Posterior cingulate gyrus (tissue), 11 donors: ENCODE measurements at places on chromosomes 2 and 18.

DNA sequence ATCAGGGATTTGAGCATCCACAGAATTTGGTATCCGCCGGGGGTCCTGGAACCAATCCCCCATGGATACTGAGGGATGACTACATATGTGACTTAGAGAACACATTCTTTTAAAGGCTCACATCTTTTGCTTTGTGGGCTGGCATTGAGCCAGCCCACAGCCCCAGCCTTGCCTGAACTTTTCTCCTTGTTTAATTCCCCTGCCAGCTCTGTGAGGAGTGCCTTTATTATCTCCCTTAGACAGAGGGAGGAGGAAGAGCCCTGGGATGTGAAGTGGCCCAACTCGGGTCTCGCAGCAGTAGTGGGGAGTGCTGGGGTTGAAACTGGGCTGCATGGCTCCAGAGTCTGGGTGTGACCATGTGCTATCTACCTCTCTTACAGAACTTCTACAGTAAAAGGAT, 7.6 kb downstream of the TTC39C start:
- no peak for DNase-seq

- DNase-seq = no peak
These were observed 31.9 kb upstream of the BMPR2 start for GRCh38 chr2:202344178-202344577.

DNA sequence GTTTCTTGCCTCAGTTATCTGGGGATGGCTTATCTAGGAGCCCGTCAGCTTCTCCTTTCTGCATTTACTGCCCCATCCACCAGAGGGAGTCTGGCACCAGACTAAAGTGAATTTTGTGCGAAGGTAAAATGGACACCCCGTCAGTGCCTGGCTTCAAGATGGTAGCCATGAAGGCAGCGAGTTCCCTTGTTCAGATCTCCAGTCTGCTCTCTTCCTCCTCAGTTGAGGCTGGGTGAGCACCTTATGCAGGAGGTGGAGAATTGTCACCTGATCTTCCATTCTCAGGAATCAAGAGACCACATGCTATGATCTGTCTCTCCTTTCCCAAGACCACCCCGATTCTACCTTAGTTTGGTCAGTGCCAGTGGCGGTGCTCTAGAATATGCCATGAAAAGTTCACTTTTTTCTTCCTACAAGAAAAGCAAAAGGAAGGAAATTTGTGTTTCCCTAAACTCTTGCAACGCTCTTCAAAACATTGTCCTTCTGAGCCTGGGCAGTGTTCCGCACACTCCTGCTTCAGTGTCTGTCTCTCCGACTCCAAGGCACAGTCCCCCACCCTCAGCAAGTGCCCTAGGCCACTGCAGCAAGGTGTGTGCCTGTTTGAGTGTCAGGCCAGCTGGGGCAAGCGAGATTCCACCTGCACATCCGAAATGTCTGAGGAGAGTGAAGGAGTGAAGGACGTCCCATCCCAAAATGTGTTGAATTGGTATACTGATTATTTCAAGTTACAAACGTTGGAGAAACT, 168.6 kb downstream of the SS18 start:
- DNase-seq = no peak

DNA sequence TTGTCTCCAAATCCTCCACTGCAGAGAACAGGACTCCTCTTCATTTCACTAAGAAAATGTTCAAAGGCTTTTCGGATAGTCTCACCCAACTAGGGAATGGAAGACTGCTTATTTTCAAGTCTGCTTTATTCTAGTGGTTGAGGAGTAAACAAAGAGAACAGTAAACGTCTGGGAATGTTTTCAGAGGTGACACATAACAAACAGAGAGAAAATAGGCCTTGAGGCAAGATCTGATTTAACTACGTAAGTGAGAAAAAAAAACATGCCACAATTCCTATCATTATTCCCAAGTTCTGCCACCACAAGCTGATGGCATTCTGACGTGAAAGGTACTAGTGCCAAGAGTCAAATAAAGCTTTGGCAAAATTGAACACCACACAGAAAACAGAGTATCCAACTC, 16.7 kb upstream of the WIPF1 start:
- no peak for DNase-seq

GRCh38 chr2:26742048-26742770, 21.9 kb upstream of the SLC35F6 start:
- no peak for DNase-seq

- DNase-seq = no peak
These were observed 17.9 kb downstream of the MGAT5 start for GRCh38 chr2:134271758-134272157.

- DNase-seq = no peak
These were observed 64.0 kb downstream of the REL start for GRCh38 chr2:60945341-60945740.

- no peak for DNase-seq
These were observed 298.4 kb downstream of the LPIN1 start for GRCh38 chr2:12044857-12045256.

DNA sequence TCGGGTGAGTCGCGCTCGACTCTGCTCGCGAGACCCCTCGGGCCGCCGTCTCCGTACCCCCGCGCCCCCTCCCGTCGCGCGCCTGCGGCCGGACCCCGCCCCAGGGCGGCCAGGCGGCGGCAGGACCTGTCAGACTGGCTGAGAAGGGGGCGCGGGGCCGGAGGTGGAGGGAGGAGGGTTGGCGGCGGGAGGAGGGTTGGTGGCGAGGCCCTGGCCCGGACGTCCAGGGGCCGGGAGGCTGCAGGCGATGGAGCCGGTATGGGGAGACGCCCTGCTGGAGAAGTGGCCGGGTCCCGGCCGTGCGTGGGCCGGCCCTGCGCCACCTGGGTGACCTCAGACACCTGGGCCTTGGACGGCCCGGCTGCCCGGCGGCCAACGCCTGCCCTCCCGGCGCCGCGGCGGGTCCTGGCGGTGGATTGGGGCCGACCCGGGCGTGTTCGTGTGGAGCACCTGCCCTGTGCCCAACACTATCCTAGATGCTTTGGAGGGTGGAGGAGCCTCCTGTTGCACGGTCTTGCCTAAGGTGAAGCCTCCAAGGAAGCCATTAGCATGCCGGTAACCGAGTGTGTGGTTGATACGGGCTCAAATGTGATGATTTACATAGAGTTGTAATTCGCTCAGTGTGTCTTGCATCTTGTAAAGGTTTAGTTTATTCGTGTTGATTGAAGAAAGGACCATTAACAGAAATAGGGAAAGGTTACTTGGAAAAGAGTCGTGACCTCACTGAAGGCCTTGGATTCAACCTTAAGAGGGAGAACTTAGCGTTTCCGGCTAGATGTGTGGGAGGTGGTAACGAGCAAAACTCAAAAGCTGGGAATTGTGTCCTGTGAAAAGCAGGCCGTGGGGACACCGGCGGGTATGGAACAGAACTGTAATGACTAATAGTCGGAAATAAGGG, 550 bp downstream of the MYL12B start:
- no peak for DNase-seq

GRCh38 chr2:101395545-101396315, 8.4 kb upstream of the CREG2 start:
- DNase-seq = no peak

DNA sequence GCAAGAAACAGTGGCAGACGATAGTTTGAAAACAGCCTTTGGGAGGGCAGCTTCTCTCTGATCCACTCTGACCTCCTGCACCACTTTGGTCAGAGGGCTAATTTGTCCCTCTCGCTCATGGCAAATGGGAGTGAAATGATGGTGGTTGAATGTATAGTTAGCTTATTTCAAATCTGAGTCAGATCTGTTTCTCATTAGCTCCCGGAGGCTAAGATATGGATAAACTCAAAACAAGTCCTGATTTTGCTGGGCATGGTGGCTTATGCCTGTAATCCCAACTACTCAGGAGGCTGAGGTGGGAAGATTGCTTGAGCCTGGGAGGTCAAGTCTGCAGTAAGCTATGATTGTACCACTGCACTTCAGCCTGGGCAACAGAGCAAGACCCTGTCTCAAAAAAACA, 145.0 kb downstream of the ALK start:
- DNase-seq = no peak

DNA sequence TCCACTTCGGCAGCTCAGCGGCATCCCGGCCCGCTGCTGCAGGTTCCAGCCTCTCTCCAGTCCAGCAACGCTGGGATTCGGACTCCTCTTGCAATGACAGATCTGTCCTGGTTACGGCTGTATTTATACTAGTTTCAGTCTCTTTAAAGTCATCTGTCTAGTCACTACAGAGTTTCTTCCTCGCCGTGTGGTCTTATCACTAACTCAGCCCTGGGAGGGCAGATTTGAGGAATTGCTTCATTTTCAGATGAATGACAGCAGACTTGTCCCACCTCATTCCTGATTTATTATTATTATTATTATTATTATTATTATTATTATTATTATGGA, 2.2 kb downstream of the KLHL29 start:
- DNase-seq = no peak

- DNase-seq = no peak
These were observed 173.2 kb upstream of the ZNF804A start for GRCh38 chr2:184425083-184425482.

- no peak for DNase-seq
These were observed 11.9 kb downstream of the TWIST2 start for GRCh38 chr2:238859636-238860347.

DNA sequence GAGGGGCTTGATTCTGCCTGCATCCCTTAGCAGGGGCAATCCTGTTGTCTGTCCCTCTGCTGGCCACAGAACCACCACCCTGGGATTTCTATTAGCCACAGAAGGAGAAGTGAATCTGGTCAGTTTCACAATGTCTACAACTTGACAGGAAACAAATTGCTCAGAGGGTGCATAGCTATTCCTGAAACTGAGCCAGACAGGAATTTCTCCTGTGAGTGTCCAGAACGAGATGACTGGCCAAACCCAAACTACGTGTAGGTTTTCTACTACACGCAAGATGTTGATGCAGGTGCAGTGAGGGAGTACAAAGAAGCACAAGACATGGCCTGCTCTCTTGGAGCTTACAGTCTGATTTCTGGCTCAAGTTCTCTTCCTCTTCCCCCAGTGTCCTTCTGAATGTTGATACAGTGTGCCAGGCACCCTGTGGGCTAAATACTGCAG, 201.9 kb downstream of the CLIP4 start:
- no peak for DNase-seq

- DNase-seq = no peak
These were observed 171.2 kb downstream of the TCF4 start for GRCh38 chr18:55416791-55417190.

DNA sequence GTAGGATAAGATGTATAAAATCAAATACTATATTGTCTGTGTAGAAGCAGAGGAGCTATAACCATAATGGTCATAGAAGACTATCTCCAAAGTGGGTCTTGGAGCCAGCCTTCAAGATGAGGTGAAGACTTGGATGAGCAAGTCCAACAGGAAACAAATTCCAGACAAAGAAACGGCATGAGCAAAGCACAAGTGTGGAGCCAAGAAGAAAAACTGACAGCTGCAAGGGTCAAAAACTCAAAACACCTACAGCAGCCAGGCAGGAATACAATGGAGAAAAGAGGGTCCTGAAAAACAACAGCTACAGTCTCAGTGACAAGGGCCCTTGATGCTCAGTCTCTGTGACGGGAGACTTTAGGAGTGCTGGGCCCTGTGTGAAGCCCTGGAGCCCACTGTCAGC, 102.4 kb downstream of the STK39 start:
- DNase-seq = no peak

DNA sequence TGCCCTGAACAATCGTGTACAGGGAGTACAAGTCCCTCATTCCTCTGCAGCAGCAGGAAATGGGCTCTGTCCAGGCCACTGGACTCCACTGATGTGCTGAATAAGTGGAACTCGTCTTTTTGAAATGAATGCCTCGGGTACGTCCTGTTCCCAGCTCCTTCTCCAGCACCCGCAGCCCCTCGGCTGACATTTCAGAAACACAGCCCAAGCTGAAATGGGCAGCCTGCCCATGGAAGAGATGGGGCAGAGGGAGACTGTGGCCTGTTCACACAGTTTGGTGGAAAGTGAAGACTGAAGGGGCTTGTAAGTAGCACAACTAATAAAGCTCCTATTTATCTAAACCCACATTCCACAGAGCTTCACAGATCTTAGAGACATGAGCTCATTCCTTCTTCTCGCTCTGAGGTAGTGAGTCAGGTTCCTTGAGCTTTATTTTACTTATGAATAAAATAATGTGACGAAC, 498.6 kb downstream of the TXNL1 start:
- DNase-seq = peak; percentile 55

DNA sequence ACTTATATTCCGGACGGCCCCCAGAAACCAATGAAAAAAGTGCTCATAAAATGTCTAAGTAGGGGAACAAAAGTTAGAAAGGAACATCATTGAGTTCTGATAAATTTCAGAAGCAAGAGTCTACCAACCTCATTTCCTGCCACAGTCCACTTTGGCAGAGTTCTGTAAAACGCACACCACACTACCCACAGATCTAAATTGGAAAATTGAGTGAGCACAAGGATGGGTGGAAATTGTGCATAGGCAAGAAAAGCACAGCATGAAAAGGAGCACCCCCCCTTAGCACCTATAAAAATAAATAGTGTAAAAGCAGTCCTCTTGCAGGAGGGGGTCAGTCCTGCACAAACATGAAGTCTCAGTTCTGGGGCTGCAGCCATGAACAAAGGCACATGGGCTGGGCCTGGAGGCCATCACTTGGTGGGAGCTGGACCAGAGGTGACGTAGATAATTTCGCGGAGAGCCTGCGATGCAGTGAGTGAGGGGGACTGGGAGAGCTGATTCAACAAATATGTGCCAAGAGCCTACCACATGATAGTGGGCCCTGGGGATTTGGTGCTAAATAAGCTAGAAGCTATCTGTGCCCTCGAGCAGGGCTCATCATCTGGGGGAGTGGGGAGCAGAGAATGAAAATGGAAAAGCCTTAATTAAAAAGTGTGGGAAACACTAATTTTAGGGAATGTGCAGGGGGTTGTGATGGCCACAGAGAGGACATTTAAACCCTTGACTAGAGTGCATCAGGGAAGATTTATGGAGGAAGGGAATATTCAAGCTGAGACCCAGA, 48.9 kb upstream of the SPP2 start:
- DNase-seq = no peak

GRCh38 chr2:213148572-213149261, 2.7 kb downstream of the IKZF2 start:
- no peak for DNase-seq

DNA sequence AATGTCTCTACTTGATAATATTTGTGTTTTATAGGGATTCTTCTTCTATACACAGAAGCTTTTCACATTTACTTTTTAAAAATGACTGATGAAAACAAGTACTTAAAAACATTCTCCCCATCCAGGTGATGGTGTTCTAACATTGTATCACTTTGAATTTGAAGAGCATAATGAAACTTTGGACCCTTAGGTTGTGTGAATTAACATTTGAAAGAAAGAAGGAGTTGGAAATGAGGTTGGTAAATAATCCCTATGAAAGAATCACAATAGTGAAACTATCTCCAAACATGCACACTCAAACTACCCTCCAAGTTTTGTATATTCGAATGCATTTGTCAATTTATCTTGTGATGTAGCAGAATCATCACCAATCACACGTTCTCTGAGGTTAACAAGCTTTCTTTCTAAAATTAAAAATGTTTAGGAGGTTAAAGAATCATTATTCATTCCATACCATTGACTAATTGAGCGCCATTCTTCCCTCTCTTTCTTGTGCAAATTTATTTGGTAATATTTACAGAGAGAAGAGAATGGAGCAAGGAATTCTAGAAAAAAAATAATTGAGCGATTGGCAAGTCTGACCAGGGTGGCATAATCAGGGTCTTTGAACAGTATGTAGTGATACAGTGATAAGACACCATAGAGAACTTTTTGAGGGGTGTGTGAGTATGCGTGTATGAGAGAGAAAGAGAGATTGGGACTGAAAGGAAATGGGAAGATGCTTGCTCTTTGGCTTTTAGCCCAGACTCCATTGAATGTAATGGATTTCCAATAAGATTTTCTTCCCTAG, 260.0 kb upstream of the NRXN1 start:
- no peak for DNase-seq

GRCh38 chr2:203880557-203881125, 13.1 kb downstream of the CTLA4 start:
- DNase-seq = no peak
